Mesenteric fat pad (tissue), 1 donor: ENCODE measurements at places on chromosomes 2 and 18. TPM values are rescaled to one million over a fixed set of nuclear protein-coding genes. Genes with fewer than 3 reads are reported as not detected.

GRCh38 chr18:79953971-79954651 lies 2.7 kb upstream of the SLC66A2 start:
- peak; percentile 84 for DNase-seq

DNA sequence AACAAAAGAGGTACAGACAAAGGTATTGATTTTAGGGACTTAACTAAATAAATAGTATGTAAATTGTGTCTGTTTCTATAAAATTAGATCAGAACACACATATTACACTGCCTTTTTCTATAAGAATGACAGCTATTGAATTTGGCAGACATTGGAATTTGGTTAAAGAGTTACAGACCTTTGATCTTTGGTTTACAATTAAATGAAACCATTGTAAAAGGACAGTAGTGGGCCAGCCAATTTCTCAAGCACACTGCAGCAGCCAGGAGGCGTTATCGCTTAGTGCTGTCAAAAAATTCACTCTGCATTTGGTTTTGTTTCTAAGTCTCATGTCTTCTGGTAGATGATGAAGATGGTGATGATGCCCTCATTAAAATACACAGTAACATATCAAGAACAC lies 175.9 kb downstream of the NR4A2 start:
- no peak for DNase-seq

- DNase-seq = no peak
These were observed 338.8 kb downstream of the SETBP1 start for GRCh38 chr18:45019469-45019868.

- no peak for DNase-seq
These were observed 27.7 kb downstream of the POLE4 start for GRCh38 chr2:74985978-74986609.

- no peak for DNase-seq
These were observed 217.0 kb downstream of the MBD5 start for GRCh38 chr2:148237911-148238310.

- DNase-seq = no peak
These were observed 540.6 kb downstream of the STK39 start for GRCh38 chr2:167706800-167707199.

GRCh38 chr2:171210864-171211431 lies 50.3 kb upstream of the TLK1 start:
- DNase-seq = no peak

DNA sequence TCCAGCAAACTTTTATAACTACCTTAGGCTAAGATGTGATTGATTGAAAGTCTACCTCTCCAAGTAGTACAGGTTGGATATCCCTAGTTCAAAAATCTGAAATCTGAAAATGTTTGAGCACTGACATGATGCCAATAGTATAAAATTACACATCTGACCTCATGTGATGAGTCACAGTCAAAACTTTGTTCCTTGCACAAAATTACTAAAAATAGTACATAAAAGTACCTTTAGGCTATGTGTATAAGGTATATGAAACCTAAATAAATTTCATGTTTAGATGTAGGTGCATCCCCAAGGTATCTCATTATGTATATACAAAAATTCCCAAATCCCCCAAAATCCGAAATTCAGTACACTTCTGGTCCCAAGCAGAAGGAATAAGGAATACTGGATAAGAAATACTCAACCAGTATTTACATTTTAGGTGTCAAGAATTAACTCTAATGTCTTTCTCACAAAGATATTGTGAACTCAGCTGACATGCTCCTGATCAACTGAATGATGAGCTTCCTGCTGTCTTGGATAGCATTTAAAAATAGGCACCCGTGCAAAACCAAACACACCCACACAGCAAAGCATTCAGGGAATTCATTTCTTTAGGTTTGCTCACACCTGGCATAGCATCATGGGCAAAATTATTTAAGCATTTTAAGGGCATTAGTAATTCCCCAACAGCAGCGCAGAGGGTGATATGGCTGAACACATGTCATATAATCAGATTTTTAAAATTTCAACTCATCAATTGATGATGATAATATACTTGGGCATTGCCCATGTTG lies 497.4 kb upstream of the MEIS1 start:
- no peak for DNase-seq

DNA sequence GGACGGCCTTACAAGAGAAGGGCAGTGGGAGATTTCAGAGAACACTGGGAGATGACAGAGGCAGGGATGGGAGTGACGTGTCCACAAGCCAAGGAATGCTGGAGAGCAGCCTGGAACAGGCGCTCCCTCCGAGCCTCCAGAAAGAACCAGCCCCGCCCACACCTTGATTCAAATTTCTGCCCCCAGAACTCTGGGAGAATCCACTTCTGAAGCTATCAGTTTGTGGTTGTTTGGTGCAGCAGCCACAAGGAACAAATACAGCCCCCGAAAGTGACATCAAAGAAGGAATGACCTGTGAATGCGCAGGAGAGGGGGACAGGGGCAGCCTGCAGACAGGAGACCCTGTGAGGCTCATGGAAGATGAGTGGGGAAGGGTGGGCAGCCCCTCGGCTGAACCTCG lies 67.3 kb downstream of the TWIST2 start:
- peak; percentile 59 for DNase-seq

GRCh38 chr2:186302263-186302662 lies 183.8 kb upstream of the ZC3H15 start:
- no peak for DNase-seq

DNA sequence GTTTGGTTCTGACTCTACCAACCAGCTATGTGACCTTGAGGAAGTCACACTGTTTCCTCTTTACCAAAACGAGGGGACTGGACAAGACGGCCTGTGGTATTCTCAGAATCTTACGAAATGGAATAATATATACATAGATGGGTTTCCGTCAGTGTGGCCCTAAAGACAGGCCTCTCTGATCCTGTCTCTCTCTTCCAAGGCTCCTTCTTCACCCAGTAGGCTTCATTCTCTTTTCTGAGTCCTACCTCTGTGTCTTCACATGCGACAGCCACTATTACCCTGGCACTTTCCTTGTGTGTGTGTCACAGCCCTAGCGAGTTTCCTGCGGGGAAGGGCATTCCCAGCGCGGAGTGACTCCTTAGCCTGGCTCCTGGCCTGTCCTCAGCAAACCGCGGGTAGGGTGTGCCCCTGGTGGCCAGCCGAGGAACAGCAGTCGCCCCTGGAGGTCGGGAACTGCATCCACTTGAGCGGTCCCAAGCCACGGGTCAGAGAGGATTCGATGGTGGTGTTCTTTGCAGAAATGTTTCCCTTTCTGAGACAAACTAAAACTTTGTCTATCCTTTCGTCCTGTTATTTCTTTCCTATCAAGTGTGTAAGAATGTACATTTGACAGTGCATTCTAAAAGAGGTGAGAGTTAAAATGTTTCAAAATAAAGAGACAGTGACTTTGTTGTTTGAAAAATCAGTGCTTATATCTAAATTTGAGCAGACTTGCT lies 63.3 kb downstream of the RAB31 start:
- no peak for DNase-seq

- no peak for DNase-seq
These were observed 449.5 kb upstream of the PKDCC start for GRCh38 chr2:41598161-41598894.

GRCh38 chr2:20539776-20540586 lies 93.1 kb downstream of the RHOB start:
- no peak for DNase-seq

DNA sequence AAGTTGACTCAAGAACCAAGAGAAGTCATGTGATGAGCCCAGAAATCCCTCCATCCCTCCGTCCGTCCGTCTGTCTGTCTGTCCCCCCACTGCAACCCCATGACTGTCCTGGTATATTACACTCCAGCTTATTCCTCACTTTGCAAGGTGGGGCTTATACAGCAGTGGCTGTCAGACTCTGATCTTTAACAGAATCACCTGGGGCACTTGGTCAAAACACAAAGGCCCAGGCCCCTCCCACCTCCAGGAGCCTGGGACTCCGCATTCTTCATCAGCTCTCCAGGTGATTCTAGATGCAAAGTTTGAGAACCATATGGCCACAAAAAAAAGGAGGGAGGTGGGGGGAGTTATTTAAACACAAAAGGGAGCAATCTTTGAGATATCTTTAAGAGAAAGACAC lies 61.4 kb downstream of the MYO5B start:
- no peak for DNase-seq

DNA sequence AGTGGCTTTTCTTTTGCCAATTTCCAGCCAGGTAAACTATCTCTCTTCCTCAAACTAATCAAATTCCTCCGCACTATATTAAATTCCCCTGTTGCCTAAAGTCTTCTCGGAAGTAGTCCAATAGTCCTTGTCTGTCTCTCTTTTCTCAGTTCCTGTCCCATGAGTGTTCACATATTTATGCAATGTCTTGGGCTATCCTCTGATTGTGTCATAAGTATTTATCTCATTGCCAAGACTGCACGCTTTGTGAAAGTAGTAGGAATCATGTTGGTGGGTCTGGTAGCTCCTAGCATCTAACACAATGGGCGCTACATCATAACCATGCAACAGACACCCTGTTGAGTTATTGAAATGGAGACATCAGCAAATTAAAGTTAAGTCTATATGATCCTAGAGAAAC lies 59.9 kb upstream of the POU3F3 start:
- DNase-seq = no peak

GRCh38 chr2:138602166-138602460 lies 100.5 kb downstream of the SPOPL start:
- DNase-seq = no peak

- no peak for DNase-seq
These were observed 43.3 kb downstream of the NFATC1 start for GRCh38 chr18:79438898-79439627.

GRCh38 chr2:159381574-159381973 lies 95.1 kb upstream of the WDSUB1 start:
- DNase-seq = no peak

GRCh38 chr2:68918497-68918896 lies 34.2 kb downstream of the GKN2 start:
- DNase-seq = no peak

GRCh38 chr2:228602288-228602687 lies 420.8 kb upstream of the SPHKAP start:
- DNase-seq = no peak

GRCh38 chr2:74186038-74186437 lies 7.4 kb upstream of the MOB1A start:
- no peak for DNase-seq

DNA sequence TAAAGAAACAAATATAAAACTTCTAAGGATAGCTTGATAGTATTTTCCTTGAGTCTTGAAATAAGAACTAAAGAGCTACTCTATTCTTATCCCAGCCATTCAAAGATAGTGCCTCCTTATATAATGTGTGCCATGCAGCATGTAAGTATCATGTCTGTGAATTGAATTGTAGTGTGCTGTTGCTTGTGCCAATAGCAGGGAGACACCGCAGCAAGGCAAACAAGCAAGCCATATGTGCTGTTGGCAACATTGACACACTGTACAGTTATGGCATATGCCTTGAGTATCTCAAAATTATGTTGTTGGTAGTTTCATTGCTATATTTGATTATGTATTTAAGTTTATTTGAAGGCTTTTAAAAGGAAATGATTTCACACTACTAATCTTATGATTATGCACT lies 58.2 kb downstream of the ERBB4 start:
- no peak for DNase-seq

PFN4 gene
- not detected for total RNA-seq

KIF1A gene
- total RNA-seq = not detected

PSMA8 gene
- total RNA-seq = not detected

FNDC4 gene
- 136 TPM for total RNA-seq

SPRED2 gene
- total RNA-seq = 48.7 TPM

C2orf72 gene
- not detected for total RNA-seq

CGREF1 gene
- 11.0 TPM for total RNA-seq
